Activated naive CD4-positive, alpha-beta T cell treated with anti-CD3 and anti-CD28 coated beads, Interleukin-2, amount 10 ng/mL, durations not matched to agents 7 days and 5 days (primary cell): ENCODE measurements at places on chromosomes 16 and 17.

- no peak for DNase-seq
These were observed 3.8 kb downstream of the COTL1 start for GRCh38 chr16:84614073-84614459.

GRCh38 chr17:57935833-57936807 is 19.1 kb downstream of the CUEDC1 start:
- DNase-seq: no peak

DNA sequence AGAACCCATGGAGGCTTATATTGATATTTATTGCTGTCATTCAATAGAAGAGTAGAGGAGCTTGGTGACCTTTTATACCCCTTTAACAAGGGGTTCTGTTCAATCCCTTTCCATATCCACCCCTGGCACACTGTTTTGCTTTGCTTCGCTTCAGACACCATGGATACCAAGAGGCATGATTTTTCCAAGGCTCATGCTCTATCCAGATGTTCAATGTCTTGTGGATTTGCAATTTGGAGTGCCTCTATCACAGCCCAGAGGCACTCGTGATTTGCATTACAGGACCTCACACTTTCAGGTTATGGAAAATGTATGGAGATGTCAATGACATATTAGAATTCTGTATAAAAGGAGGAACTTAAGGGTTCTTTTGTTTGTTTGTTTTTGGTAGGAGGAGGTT is 21.5 kb downstream of the CFAP20 start:
- DNase-seq: no peak

- no peak for DNase-seq
These were observed 4.5 kb downstream of the AXIN2 start for GRCh38 chr17:65556910-65557348.

GRCh38 chr17:16878084-16878483 is 93.8 kb downstream of the TNFRSF13B start:
- no peak for DNase-seq

- peak; percentile 82 for DNase-seq
These were observed 10.2 kb upstream of the HOXB9 start for GRCh38 chr17:48636177-48637018.

- DNase-seq: no peak
These were observed 89.9 kb downstream of the IRF8 start for GRCh38 chr16:85988723-85989313.
